M059J (cell line): ENCODE measurements at places on chromosomes 3 and 15.

DNA sequence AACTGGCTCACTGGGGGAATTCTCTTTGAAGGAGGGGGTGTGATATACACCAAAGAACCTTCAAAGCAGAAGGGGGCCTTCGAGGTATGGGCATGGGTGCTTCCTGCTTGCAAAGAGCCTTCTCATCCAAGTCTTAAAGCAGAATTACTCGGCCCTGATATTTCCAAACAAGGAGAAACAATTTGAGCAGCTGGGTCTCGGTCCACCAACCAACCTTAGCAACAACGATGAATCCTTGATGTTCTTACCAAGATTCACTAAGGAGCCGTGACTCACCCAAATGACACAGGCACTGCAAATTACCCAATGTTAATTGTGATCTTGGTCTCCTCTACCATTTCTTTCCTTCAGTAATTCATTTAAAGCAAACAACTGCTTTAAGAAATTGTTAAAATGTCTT lies 7.7 kb downstream of the HOMER2 start:
- peak; percentile 71 for DNase-seq

- DNase-seq, result peak; percentile 35
Measured at GRCh38 chr3:134857776-134858362, 62.8 kb downstream of the EPHB1 start.

DNA sequence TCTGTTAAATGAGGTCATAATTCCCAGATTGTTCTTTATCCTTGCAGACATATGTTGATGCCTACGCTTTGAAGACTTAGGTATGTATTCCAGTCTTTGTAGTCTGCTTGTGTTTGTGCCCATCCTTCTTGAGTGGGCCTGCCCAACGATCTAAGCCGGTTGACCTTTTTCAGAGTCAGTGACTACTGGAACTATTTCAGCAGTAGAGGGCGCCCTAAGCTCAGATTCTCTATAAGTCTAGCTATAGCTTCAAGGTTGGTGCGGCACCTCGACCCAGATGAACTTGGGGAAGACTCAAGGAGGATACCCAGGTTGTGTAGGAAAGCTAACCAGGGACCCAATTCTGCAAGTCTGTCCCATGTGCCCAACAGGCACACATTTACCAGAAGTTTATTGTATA lies 228.8 kb upstream of the PPP2R3A start:
- DNase-seq, result peak; percentile 22

- DNase-seq, result peak; percentile 25
Measured at GRCh38 chr3:87320756-87321626, 44.6 kb upstream of the POU1F1 start.

- peak; percentile 79 for DNase-seq
Measured at GRCh38 chr3:21839592-21839991, 88.6 kb upstream of the ZNF385D start.

GRCh38 chr15:51799282-51800252 lies 29.9 kb upstream of the TMOD3 start:
- DNase-seq, result no peak

DNA sequence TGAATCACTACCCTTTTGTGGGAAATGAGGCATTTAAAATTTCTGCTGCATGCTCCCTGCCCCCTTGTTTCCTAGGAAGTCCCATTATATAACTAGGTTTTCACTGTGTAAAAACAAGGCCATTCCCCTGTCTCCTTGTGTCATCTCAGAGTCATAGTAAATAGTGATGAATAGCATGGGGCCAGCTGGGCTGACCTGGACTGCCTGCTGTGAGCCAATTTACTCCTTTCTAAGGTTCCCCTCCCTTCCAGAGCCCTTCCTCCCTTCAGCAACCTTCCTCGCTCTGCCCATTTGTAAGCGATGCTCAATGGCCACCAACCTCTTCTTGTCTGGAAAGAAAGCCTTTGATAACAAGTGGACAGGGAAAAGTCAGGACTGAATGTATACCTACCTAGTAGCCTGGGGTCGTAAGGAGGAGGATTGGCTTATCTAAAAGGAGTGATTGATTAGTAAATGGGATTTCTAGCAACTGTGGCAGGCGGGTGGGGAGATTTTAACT lies 11.7 kb downstream of the ITGA11 start:
- peak; percentile 71 for DNase-seq

GRCh38 chr15:69612112-69612511 lies 159.5 kb downstream of the RPLP1 start:
- no peak for DNase-seq

DNA sequence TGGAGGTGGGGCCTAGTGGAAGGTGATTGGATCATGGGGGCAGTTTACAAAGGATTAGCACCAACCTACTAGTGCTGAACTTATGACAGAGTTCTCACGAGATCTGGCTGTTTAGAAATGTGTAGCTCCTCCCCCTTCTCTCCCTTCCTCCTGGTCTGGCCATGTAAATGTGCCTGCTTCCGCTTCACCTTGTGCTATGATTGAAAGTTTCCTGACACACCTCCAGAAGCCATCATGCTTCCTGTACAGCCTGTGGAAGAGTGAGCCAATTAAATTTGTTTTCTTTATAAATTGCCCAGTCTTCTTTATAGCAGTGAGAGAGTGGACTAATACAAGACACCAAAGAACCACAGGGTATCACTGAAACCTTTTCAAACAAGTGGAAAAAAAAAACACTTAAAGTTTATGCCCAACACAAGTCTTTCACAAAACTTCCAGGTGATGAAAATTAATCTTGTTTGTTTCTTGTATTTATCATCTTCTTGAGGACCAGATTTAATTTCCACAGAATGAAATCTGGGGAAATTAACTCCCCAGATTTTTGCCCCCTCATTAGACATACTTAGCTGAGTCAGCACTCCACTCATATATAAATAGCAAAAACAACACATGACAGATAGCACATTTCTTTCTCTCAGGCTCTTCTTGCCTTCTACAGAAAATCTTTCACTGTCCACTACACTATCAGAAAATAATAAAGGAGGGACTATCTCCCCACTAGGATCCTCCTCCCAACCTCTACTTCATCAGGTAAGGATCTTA lies 847.2 kb downstream of the TUSC7 start:
- DNase-seq, result no peak

- DNase-seq, result no peak
Measured at GRCh38 chr3:142216321-142216720, 9.1 kb downstream of the GK5 start.

DNA sequence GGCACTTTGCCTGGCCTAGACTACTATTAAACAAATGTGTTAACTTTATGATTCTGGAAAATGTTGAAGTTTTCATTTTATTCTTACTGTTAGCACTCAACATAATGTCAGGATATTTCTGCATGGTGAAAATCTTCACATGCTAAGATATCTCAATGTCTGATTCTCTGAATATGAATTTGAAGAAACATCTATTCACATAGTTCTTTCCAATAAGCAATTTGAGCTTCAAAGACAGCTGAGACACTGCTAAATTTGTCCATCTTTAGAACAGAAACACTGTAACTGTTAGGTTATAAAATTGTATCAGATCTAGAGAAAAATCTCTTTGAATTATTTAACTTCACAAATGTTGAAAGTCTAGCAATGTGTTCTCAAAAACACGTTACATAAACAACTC lies 970.2 kb downstream of the PLOD2 start:
- no peak for DNase-seq
